ENCODE measurements at places on chromosomes 16 and 17.

DNA sequence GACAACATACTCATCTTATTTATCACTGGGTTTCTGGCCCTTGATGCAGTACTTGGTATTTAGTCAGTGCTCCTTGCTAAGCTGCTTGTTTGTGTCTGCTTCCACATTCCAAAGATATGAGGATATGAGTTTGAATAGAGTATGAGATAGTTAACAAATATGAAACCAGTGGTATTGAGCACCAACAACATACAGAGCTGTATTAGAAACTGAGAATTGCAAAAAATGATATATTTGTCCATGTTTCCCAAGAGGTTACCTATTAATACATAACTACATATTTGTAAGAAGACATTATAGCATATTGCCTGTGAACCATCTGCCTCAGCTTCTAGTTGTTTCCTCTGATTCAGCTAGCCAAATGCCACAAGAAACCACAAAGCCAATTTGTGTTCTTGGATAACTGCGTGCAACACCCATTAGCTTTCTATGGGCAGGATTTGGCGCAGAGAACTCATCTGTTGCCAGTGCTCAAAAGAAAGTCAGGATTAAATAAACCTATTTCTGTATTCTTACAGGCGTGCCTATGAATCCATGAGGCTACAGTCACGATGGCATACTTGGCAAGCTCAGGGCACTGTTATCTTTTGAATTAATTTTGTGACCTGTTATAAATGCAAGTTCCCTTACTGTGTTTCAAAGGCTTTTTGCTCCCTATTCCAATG is 194.4 kb downstream of the MAP2K6 start:
- peak; percentile 83 for DNase-seq

DNA sequence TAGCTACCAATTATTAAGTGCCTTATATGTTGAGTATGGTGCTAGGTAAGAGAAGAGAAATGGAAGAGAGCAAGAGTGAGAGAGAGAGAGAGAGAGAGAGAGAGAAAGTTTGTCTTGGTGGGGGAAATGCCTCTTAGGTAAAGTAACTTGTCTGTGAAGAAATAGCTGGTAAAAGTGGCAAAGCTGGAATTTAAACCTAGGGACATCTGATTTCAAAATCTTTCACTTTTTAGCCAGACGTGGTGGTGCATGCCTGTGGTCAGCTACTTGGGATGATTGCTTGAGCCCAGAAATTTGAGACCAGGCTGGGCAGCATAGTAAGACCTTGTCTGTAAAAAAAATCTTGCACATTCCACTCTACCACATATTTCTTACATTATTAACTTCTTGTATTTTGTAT is 23.0 kb upstream of the CDR2 start:
- DNase-seq, result no peak

- no peak for DNase-seq
These were observed 85.9 kb downstream of the LITAF start for GRCh38 chr16:11500700-11501346.

GRCh38 chr16:50709061-50709684 is 15.8 kb downstream of the NOD2 start:
- DNase-seq, result no peak

- no peak for DNase-seq
These were observed 23.9 kb upstream of the TMEM98 start for GRCh38 chr17:32903774-32904673.

- no peak for DNase-seq
These were observed 13.1 kb downstream of the CTU2 start for GRCh38 chr16:88719267-88719932.

DNA sequence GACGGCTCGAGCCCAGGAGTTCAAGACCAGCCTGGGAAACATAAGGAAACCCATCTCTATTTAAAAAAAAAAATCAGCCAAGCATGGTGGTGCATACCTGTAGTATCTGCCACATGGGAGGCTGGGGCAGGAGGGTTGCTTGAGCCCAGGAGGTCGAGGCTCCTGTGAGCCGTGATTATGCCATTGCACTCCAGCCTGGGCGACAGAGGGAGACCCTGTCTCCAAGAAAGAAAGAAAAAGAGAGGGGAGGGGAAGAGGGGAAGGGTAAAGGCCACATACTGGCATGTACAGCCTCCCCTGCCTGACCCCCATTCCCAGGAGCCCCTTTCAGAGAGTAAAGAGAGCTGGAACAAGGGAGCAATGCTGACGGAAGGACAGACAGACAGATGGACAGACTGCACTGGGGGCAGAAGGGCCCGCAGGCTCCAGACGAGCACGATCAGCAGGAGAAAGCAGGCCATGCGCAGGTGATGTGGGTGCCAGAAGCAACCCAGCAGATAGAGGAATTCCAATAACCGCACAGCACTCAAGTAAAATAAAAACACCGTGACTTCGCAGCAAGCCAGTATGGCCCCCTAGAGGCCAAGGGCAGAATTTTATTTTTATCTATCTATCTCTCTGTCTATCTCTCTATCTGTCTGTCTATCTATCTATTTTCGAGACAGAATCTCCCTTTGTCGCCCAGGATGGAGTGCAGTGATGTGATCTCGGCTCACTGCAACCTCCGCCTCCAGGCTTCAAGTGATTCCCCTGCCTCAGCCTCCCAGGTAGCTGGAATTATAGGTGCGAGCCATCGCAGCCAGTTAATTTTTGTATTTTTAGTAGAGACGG is 27.1 kb upstream of the SNN start:
- peak; percentile 32 for DNase-seq

DNA sequence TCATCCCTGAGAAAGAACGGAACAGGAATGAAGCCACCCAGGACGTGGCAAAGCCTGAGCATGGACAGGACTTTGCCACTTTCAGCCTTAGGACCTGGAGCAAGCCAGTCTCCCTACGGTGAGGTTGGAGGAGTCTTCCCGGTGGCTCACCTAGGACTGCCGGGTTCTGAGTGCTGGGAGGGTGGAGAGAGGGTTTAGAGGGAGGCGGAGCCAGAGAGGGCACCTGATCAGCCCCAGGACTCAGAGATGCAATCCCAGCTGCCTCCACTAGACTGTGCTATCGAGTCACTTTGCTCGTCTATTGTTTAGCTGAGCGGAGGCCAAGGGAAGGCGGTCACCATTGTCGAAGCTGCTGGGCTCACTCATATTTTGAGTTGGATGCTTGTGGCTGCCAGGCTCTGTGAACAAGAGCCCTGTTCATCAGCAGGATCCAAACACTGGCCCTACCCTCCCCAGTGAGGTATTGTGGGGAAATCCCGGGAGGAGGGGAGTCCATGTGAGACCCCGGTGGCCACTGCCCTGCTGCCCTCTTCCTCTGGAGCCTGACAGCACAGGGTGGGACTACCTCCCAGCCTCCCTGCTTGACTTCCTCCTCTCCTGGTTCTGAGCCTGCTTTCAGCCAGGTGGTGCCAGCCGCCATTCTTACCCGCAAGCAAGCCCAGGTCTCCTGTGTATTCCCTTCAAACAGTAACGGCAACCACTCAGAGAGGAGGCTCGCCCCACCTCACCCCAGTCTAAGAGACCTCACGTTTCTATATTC is 7.0 kb downstream of the KRT14 start:
- DNase-seq, result peak; percentile 75

DNA sequence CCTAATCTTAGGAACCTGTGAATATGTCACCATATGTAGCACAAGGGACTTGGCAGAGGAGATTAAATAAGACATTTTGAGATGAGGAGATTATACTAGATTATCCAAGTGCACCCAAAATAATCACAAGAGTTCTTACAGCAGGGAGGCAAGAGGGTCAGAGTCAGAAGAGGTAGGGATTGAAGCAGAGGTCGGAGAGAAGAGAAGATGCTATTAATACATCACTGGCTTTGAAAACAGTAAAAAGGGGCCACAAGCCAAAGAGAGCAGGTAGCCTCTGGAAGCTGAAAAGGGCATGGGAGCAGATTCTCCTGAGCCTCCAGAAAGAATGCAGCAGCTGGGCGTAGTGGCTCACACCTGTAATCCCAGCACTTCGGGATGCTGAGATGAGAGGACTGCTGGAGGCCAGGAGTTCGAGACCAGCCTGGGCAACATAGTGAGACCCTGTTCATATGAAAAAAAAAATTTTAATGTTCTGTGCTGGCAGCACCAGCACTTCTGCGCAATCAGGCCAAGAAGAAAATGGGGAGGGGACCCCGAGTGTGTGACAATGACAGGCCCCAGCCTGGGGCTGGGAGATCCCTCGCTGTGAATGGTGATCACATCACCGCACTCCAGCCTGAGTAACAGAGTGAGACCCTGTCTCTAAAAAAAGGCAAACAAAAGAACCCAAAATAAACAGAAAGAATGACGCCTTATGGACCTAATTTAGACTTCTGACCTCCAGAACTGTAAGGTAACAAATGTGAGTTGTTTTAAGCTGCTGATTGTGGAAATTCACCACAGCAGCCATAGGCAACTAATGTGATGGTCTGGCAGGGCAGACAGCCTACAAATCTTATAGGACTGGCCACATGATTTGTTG is 275.4 kb downstream of the MRTFB start:
- no peak for DNase-seq

DNA sequence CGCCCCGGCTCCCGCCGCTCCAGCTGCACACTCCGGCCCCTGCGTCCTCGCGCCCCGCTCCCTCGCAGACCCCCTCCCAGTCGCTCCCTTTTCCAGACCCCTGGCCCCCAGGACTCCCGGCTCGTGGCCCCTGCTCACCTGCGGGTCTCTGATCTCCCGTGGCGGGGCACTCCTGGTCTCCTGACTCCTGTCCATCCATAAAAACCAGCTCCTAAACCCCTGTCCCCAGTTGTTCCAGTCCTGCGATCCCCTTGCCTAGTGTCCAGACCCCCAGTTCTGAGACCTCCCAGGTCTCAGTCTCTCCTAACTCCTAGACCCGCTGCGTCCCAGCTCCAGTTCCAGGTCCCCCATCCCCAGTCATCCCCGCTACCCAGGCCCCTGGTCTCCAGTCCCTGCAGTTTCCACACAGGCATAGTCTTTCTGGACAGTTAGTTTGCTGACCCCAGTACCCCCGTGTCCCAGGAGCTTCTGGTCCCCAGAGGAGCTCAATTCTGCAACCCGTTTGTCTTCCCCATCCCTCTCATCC is 379 bp downstream of the SNX29 start:
- DNase-seq, result no peak

DNA sequence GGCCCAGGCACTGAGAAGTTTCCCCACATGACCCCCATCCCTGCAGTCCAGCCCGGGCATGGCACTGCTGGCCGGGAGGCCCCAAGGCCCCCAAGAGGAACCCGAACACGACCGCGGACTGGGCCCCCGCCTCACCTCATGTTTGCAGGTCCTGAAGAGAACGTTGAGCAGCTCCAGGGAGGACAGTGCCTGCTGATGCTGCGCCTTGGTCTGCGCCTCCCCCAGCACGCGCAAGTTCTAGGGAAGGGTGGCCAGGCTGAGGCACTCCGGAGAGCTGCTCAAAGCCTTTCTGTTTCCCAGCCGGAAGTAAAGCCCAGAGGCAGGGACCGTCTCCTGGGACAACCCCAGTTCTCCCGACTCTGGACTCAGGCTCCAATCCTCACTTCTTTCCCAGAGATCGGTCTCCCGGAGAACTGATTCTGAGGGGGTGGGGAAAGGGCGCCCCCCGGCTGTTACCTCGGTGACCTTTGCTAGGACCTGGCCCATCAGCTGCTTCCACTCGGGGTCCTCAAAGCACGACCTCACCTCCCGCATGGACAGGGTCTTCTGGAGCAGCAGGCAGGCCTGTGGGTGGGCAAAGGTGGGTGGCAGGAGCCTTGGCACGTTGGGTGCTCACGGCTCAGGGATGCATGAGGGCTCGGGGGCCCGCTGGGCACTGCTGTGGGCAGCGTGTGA is 13.7 kb downstream of the MYBBP1A start:
- DNase-seq, result no peak

DNA sequence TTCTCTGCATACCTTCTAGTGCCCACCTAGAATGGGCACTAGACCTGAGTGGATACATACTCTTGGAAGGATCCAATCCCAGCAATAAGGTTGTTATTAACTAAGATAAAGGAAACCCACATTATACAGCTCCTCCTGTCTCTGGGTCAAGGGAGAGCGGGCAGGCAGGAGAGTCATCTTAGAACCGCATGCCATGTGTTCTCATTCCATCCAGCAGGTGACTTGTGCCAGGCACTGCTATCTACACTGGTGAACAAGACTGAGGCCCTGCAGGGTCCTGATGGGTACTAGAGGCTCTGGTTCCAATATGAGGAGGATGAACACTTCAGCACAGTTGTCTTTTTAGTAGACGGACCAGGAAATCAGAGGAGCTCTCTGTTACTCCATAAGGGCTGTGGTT is 5.9 kb upstream of the CD300H start:
- DNase-seq, result no peak

- DNase-seq, result peak; percentile 39
These were observed 24.9 kb downstream of the SBK1 start for GRCh38 chr16:28317040-28317880.

Data from kidney capillary endothelial cell (primary cell).